ENCODE measurements at places on chromosomes 2 and 18. TPM values are rescaled to one million over a fixed set of nuclear protein-coding genes. Genes with fewer than 3 reads are reported as not detected.

GRCh38 chr2:15334644-15335326 lies 226.3 kb downstream of the NBAS start:
- no peak for DNase-seq

DNA sequence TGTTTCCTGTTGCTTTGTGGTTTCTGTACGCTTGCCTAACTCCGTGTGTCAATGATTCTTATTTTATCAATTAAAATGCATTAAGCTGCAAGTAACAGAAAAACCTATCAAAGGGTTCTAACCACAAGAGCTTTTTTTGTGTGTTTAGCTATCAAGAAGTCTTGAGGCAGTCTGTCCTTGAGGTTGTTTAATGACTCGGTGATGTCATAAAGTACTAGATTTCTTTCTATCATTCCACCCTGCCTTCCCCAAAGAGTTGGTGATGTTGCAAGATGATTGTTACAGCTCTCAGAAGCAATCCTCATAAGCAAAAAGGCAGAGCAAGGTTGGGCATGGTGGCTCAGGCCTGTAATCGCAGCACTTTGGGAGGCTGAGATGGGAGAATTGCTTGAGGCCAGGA lies 51.9 kb upstream of the SPTBN1 start:
- no peak for DNase-seq

DNA sequence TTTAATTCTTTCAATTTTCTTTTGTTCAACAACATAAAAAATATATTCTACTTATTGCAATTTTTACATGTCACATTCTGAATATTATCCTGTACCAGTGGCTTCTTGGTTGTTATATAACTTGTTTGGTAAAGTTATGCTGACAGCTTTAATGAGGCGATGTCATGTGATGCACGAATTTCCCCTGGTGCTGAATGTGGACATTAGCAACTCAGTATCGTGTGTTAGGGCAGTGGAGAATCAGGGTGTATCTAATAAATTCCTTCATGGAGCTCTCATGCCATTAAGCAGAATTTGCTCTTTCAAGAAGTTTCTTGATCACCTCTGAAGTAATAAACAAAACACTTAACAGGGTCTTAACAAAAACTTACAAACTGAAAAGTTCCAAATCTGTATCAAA lies 99.6 kb upstream of the DNMT3A start:
- DNase-seq: no peak

The NETO1 gene
- not detected for polyA plus RNA-seq

The BOLL gene
- polyA plus RNA-seq: not detected

The EML6 gene
- polyA plus RNA-seq: 1.1 TPM

The DSC2 gene
- not detected for polyA plus RNA-seq

The TCF7L1 gene
- polyA plus RNA-seq: 3.7 TPM

Data from SK-N-SH (cell line).